Forelimb muscle (tissue), 1 donor: ENCODE measurements at places on chromosomes 13 and 19.
A peak's percentile ranks its signal among the peaks of the same experiment; 100 is the strongest.

DNA sequence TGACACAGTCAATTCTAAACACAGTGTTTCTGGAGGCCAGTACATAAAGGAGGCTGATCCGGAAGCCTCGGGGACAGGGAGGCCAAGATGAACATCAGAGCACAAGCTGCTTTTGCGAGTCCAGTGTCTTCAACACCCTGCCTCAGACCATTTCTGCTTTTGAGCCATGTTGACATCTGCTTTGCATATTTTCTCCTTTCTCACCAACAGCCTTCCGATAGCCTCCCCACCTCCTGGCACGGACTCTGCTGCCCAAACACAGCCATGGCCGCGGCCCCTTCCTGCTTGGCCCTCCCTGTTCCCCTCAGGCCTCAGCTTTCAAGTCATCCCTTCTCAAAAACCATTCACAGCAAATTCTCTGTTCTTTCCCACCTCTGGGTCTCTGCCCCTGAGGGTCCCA is 3.6 kb downstream of the LRRC25 start:
- no peak for DNase-seq

- DNase-seq = no peak
These were observed 2.7 kb downstream of the KLF5 start for GRCh38 chr13:73061473-73061872.

DNA sequence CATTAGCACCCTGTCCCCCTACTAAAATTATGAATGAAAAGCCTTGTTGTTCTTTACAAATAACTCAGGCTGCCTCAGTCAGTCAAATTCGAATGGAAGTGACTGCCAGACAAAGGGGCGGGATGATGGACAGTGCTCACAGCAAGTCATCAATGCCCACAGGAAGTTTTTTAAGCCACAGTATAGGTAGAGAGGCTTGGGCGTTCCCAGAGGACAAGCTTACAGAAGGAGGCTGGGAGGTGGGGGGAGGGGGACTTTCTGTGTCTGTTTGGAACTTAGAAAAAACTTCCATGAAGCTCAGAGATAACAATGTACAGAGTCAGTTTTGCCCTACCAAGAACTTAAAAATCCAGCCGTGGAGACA is 18.5 kb upstream of the SPRY2 start:
- no peak for DNase-seq

DNA sequence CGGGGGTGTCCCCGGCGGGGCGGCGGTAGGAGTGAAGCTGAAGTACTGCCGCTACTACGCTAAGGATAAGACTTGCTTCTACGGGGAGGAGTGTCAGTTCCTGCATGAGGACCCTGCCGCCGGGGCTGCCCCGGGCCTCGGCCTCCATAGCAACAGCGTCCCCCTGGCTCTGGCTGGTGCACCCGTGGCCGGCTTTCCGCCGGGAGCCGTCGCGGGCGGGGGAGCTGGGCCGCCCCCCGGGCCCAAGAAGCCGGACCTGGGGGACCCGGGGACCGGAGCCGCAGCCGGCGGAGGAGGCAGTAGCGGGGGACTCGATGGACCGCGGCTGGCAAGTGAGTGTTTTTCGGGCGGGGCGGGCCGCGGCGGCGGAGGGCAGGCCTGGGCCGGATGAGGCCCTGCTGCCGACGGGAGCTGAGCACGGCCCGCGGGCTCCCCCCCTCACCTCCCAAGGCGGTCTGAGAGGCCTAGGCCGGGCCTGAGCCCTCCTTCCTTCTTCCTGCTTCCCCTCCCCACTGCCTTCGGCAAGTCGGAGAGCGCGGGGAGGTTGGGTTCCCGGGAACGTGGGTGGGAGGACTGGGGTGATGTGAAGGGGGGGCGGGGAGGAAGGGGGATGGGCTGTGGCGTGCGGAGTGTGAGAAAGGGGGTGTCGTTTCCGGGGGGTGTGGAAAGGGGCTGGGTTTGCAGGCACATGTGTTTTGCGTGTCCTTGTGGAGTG is 568 bp downstream of the PAN3 start:
- peak; percentile 78 for DNase-seq
